ENCODE measurements at places on chromosomes 11 and 22.

- no peak for DNase-seq
These were observed 26.9 kb upstream of the FCHSD2 start for GRCh38 chr11:73168925-73169579.

GRCh38 chr11:128239306-128239705 lies 348.1 kb downstream of the ETS1 start:
- no peak for DNase-seq

GRCh38 chr22:47818496-47818895 lies 1056.0 kb downstream of the TBC1D22A start:
- no peak for DNase-seq

- DNase-seq = no peak
These were observed 11.2 kb downstream of the CD82 start for GRCh38 chr11:44576656-44577055.

DNA sequence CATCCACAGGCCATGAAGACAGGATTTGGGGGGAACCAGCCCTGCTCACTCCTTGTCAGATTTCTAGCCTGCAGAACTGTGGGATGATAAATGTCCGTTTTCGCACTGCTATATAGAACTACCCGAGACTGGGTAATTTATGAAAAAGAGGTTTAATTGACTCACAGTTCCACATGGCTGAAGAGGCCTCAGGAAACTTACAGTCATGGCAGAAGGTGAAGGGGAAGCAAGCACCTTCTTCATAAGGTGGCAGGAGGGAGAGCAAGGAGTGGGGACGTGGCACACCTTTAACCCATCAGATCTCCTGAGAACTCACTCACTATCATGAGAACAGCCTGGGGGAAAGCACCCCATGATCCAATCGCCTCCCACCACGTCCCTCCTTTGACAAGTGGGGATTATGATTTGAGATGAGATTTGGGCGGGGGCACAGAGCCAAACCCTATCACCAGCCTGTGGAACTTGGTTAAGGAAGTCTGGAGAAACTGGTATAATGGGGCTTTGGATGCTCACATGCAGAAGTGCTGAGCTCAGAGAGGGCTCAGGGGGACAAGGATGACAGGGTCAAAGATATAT lies 50.7 kb downstream of the MYEOV start:
- DNase-seq = no peak

DNA sequence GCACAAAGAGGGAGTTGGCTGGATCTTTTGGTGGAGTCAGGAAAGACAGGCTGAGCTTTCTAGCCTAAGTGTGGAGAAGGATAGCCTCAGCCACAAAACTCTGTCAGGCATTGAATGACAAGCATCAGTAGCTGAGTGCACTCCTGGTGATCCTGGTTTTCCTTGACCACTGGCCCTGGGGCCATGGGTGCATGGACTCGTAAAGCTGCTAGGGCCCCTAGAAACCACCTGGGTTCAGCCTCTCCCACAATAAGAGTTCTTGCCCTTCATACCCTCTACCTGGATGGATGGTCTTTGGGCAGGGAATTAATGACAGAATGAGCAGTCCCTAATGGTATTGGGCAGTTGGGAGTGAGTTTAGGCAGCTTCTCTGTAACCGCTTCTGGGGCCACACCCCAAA lies 22.9 kb downstream of the TUB start:
- DNase-seq = no peak

- no peak for DNase-seq
These were observed 1.6 kb upstream of the SLC17A6 start for GRCh38 chr11:22336587-22336986.
